Suprapubic skin (tissue), 4 donors: ENCODE measurements at places on chromosomes 3 and 15. TPM values are rescaled to one million over a fixed set of nuclear protein-coding genes. Genes with fewer than 3 reads are reported as not detected.

CTSH gene
- total RNA-seq: 98.4 TPM

SH2D7 gene
- total RNA-seq: not detected

IL20RB gene
- total RNA-seq: 274 TPM

CPN2 gene
- not detected for total RNA-seq

IL16 gene
- total RNA-seq: 19.9 TPM

TNFSF10 gene
- 88.7 TPM for total RNA-seq

ZBTB47 gene
- 17.9 TPM for total RNA-seq

CCR3 gene
- total RNA-seq: 6.3 TPM

SQOR gene
- total RNA-seq: 42.8 TPM

MUC20 gene
- 53.4 TPM for total RNA-seq

FAM227B gene
- total RNA-seq: 6.0 TPM

ZNF660 gene
- total RNA-seq: 1.0 TPM

AGBL1 gene
- not detected for total RNA-seq

CCDC39 gene
- not detected for total RNA-seq

RTP4 gene
- total RNA-seq: not detected
